NCI-H524 treated with DMSO at 0.1 percent for 48 hours (cell line): ENCODE measurements at places on chromosomes 16 and 17.

- DNase-seq = no peak
These were observed 1.8 kb downstream of the CCDC43 start for GRCh38 chr17:44687756-44688155.

GRCh38 chr17:49748791-49749190, 15.1 kb downstream of the FAM117A start:
- DNase-seq = no peak

GRCh38 chr17:40417258-40417608, 463 bp downstream of the TOP2A start:
- DNase-seq = peak; percentile 48

DNA sequence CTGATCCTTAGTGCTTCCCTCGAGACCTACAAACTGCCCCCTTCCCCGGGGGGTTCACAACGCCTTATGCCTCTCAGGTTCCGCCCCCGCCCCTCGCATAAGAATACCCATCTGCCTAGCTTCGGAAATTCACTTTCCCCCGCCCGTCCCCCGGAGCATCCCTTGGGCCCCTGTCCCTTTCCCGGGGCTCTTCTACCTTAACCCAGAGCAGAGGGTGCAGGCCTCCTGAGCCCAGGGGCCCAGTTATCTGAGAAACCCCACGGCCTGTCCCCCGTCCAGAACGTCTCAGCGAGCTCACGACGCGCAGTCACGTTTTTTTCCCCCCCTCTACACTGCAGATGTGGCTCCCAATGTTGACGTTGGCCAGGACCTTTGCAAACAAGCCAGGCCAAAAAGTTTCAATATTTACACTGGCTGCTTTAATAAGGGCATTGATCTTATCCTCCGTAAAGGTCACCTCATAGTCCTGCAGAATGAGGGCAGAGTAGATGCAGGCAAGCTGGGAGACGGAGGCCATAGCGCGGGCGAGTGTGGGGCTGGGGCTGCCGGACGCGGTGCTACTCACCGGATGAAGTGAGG, 1.4 kb upstream of the NBR1 start:
- DNase-seq = peak; percentile 7

GRCh38 chr17:47703191-47703591, 9.2 kb downstream of the TBKBP1 start:
- no peak for DNase-seq

DNA sequence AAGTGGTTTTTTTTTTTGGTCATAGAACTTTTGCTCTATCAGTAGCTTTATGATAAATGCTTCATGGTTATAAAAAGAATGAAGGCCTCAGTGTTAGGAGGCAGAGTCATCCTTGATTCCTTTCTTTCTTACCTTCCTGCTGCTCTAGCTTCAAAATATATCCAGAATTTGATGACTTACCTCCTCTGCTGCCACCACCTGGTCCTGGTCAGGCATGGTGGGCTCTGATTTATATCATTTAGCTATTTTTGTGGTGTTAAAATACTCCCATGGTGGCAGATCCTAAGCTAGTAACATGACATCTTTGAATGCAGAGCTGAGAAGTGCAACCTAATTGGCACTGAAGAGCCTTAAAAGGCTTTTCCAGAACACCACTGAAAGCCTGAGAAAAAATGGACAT, 508.8 kb upstream of the CDH8 start:
- no peak for DNase-seq
